Cortex of kidney (tissue), 1 donor: ENCODE measurements at places on chromosomes 16 and 17.

- DNase-seq: no peak
These were observed 17.9 kb downstream of the NGFR start for GRCh38 chr17:49513044-49513395.

GRCh38 chr17:10120109-10120485 lies 78.3 kb downstream of the GAS7 start:
- no peak for DNase-seq

DNA sequence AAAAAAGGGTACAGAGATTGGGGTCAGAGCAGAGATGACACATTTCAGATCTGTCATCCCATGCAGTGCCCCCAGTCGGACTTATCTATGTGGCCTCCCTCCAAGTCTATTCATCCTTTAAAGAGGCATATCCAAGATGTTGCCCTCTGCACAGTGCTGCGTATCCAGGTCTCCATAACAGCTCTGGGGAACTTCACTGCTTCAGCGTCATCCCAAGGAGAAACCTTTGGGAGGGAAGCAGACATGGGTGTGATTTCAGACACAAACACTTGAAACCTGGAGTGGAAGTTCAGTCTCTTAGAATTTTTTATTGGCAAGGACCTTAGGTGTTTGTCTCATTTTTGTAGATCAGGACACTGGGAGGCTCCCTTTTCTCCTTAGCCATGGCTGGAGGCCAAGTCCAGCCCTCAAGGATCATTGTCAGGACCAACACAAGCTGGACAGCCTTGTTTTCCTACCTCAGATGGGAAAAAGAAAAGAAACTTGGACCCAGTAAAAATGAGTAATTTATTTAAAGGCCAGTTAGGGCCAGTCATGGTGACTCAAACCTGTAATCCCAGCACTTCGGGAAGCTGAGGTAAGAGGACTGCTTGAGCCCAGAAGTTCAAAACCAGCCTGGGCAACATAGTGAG lies 23.9 kb upstream of the NLK start:
- DNase-seq: no peak

DNA sequence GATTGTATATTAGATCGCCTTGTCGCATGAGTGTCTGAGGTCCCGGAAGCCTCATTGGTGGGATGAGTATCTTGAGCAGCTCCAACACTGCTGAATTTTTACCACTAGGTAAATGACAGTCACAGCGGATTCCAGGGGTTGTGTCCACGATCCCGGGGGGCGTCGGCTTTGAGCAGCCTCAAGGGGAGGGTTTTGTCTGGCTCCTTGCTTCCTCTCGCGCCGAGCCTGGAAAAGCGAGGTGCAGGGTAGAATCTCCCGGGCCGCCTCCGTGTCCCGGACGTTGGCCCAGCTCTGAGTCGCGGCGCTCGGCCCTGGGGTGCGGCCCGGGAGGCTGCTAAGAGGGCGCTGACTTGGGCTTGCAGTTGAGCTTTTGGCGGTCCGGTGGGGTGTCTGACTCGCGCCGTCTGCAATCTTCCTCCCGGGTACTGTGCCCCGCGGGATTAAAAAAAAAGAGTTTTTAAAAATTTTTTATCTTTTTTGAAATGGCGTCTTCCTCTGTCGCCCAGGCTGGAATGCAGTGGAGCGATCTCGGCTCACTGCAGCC lies 4.5 kb downstream of the OR1F1 start:
- no peak for DNase-seq

- DNase-seq: no peak
These were observed 12.8 kb downstream of the ZNF778 start for GRCh38 chr16:89230255-89230654.

DNA sequence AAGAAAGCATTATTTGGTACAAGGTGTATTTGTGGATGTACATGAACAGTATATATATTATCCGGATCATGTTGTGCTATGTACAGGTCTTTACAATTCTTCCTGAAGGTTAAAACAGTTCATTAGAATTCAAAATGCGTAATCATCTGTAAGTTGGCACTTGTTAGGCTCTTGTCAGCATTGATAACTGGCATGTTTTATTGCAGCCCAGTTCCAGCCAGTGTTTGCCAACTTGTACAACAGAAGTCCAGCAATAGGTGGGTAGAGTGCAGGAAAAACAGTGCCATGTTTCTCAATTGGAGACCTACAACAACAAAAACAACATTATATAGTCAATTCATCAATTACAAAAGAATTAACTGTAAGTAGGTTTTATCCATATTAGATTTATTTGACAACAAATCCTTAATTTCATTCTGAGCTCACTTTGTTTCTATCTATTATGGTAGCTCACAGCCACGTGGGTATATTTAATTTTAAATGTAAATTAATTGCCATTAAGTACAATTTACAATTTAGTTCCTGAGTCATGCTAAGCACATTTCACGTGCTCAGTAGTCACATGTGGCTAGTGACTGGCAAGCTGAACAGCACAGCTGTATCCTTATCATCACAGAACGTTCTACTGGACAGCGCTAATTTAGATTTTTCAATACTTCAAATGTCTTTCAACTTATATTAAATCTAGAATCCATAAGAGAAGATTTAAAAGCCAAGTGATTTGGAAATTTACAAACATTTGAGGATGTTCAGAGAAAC lies 8.6 kb upstream of the ANKFY1 start:
- DNase-seq: no peak

GRCh38 chr17:37079735-37080134 lies 131.0 kb downstream of the AATF start:
- DNase-seq: no peak

- no peak for DNase-seq
These were observed 234.2 kb downstream of the TOX3 start for GRCh38 chr16:52312716-52313115.

DNA sequence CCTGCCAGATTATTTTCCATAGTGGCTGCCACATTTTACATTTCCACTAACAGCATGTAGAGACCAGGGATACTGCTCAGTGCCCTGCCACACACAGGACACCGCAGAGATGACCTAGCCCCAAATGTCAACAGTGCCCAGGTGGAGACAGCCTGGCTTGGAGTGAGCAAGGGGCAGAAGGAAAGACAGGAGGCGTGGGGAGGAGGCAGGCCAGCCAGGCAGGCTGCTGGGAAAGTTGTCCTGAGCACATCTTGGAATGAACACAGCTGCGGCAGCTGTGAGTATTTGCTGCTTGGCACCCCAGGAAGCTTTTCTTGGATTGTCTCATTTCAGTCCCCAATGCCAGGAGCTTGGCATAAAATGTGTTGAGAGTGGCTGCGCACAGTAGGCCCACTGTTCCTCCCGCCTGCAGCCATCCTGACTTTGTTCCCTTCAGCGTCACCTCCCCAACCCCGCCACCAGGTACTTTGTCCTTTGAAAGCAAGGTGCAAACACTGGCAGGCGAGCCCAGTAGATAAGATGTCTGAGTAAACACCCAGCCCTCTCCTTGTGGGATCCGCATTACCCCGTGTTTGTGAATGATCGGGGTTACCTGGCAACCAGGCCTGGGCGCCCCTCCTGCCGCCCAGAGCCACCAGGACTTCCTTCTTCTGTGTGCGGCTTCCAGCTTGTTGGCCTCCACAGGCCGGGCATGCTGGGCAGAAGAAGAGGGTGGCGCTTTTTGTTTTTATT lies 114.0 kb downstream of the CMIP start:
- DNase-seq: no peak

GRCh38 chr17:68431661-68432071 lies 25.6 kb downstream of the WIPI1 start:
- no peak for DNase-seq

GRCh38 chr17:71855010-71855409 lies 265.8 kb upstream of the SOX9 start:
- no peak for DNase-seq

- no peak for DNase-seq
These were observed 412.8 kb upstream of the PSMD7 start for GRCh38 chr16:73883841-73884240.

DNA sequence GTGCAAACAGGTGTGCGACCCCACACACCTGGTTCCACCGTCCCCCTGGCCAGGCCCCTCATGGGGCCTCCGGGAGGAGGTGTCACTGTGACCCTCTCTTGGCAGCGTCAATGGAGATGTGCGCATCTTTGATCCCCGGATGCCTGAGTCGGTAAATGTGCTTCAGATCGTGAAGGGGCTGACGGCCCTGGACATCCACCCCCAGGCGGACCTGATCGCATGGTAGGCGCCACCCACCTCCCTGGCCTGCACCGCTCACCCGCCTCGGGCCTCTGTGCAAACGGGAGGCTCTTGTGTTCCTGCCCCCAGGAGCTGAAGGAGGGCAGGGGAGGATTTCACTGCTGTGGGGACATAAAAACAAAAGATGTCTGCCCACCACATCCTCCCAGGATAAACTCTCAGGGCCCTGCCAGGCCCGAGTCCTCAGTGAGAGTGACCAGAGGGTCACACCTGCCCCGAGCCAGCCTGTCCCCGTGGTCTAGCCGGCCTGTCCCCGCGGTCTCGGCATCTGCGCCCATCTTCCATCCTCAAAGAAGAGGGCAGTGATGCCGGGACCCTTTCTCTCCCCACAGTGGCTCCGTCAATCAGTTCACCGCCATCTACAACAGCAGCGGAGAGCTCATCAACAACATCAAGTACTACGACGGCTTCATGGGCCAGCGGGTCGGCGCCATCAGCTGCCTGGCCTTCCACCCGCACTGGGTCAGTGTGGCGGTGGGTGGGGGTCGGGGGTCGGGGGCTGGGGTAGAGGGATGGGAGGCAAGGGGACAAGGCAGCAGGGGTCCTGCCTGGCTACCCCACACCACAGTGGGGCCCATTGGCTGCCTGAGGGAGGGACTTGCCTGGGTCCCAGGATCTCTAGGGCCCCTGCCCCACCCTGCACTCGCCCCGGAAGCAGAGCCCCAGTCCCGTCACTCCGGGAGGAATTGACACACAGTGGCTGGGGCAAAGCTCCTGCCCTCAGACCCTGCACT lies 29.0 kb upstream of the CHMP6 start:
- no peak for DNase-seq

DNA sequence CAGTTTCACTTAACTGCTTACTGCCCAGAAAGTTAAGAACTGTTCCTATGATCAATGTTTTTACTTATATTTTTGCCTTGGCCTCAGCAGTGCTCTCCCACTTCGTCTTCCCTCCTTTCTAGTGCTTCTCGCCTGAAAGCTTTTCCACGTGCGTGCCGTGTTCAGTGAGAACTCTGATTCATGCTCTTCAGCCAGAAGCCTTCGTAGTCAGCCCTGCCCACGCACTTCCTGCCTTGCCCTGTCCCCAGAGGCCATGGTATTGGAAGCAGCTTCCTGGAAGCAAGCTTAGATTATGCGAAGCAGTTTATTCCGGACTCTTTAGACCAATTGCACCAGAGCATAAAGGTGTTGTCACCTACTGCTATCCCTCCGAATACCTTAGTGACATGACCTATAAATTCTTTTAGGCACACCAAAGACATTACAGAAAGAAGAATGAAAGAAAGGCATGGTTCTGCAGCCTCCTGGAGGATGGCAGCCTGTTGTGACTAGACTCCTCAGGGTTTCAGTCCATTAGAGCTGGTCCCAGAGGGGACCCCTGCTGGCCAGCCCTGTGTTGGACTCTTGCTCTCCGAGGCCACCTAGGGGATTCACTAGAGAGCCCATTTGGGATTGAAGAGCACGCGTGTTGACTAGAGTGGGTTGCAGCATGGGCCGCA lies 105.2 kb downstream of the RPTOR start:
- DNase-seq: no peak

DNA sequence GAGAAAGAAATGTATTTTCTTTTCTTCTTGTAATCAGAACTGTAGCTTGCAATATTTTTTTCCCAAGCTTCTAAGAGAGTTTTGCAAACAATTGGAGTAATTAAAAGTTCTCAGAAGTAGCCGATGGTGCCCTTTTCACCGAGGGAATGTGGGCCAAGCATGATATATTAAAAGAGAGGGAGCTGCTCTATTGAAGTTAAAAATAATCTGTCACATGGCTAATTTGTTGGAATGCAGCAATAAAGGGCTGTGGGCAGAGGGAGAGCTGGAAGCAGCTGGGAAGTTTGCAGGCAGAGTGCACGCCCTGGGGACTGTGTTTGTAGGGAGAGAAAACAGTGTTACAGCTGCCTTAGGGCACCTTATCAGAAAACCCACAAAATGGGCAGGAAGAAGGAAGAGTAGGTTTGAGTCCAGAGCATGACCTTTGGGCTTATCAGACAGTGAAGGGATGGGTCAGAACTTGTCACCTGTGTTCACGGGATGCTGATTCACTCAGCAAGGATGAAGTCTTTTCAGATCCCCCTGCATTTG lies 18.5 kb upstream of the TERF2 start:
- no peak for DNase-seq

DNA sequence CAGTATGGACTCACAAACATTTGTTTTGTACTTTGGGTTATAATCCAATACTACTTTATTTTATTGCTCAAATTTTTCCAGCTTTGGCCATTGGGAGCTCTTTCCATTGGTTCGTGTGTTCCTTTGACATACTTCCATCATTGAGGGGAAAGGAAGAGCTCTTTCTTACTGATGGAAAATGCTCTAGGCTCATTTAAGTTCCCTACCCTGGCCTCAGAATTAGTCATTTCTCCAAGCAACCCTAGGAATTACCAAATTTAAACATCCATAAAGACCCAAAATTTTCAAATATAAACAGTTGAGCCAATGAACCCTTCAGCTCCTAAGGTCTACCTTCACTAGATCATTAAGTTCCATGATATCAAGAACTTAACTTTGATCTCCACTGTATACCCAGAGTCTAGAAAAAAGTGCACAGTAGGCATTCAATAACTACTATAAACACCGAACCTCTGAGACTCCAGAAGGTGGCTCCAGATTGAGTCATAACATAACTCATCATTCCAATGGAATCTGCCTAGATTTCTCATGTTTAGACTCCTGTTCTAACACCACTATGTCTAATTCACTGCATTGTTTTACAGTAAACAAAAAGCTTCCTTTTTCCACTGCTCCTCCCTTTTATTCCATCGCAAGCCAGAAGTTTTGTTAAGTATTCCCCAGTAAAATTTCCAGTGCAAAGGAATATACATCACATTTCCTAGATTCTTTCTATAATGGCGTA lies 39.0 kb downstream of the SMURF2 start:
- no peak for DNase-seq

DNA sequence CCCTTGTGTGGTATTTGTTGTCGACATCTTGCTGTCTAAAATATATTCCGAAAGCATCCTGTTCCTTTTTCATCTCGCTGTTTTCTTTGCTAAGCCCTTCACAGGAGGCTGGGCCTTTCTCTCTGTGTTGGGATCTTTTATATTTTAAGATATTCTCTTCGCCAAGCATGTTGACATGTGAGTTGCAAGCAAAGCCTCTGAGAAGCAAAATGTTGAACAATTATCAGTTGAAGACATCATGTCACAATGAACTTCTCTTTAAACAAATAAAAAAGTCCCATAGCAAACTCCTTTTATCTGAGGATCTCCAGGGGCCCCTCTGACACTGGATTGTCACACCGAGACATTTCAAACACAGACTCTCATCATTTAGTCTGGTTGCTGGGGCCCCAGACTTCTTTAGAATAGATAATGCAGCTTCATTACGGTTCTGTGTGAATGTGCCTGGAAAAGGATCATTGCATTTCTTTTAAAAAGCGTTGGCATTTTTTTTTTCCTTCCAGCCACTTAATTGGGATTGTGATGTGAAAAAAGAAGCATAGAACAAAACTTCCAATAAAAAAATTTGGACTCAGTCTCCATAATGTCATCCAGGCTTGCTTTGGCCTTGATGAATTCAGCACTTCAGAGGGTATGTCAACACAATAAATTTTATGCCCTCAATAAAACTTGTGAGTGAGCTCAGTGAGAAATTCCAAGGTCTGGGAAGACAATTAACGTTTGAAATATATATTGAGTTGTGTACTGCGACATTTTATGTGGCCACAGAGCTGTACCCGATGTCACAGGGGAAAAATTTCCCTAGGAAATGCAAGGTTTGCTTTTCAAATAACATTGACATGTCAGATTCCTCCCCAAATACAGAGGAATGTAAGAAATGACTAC lies 496.8 kb downstream of the XYLT1 start:
- DNase-seq: no peak
